ENCODE measurements at places on chromosomes 12 and 14.

- DNase-seq = no peak
These were observed 34.1 kb downstream of the NDUFA12 start for GRCh38 chr12:94969424-94969823.

DNA sequence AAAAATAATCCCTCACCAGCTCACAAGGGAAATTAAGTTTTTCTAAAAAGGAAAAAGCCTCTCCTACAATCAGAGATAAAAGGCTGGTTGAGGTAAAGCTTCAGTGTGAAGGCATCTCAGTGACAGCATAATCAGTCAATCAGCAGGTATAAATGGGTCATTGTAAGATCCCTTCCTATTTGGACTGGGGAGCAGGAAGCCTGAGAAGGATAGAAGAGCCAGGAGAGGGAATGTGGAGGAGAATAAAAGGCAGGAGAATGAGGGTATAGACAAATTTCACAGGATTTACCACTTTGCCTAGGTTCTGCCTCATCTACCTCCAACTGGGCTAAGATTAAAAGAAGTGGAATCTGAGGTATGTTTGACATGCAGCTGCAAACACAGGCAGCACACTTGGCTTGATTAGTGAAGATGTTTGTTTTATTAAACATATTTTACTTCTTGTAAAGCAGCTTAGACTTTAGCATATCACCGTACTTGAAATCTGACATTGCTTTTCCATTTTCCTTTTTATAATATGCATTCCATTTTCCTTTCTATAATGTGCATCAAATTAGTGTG lies 479.1 kb upstream of the USP15 start:
- no peak for DNase-seq

DNA sequence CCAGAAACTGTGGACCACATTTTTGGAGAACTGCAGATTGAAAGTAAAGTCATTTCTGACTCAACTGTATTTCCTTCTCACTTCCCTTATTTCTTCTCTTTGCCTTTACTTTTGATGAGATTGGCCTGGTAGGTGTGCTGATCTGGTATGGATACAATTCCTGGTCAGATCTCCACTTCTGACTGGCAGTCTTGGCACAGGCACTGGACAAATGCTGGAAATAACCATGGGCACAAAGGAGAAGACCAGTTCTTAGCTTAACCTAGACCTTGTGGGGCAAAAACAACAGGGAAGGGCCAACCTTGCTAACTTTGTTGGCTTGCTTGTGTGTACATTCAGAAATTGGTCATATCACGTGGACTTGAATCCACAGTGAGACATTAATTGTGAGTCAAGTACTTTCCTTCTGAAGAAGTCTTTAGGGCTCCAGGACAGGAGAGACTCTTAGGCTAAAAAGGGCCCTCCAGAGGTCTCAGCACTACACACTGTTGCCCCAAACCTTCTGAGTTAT lies 75.0 kb downstream of the DIP2B start:
- no peak for DNase-seq

DNA sequence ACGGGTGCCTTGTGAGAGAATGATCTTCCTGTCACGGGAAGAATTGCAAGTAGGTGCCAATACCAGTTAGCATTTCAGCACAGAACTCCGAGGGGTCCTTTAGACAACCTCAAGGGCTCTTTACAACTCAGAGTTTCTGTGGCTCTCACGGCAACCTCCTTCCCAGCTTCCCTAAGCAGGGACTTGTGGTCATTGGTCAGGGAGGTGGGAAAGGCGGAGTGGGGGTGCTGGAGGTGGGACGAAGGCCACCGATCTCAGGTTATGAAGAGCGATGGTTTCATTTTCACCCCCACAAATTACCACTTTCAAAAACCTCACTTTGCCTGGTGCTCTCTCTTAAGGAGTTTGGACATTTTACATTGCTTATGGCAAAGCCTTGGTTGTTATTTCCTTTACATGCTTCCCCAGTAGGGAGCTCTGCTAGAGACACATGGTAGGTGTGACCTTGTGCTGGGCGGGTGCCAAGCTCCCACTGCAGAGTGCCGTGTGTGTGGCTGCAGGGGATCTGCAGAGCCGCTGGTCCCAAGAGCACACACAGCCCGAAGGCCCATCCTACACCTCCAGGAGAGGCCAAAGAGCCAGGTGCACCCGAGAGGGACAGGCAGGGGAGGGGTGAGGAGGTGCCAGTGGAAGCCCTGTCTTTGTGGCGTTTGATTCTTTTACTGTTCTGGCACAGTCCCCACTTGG lies 21.4 kb downstream of the BCL2L14 start:
- DNase-seq = no peak

GRCh38 chr12:31021809-31022494 lies 51.7 kb upstream of the DDX11 start:
- DNase-seq = no peak

All from RWPE2 (cell line).